ENCODE measurements at places on chromosomes 4 and X. TPM values are rescaled to one million over a fixed set of nuclear protein-coding genes. Genes with fewer than 3 reads are reported as not detected.

DNA sequence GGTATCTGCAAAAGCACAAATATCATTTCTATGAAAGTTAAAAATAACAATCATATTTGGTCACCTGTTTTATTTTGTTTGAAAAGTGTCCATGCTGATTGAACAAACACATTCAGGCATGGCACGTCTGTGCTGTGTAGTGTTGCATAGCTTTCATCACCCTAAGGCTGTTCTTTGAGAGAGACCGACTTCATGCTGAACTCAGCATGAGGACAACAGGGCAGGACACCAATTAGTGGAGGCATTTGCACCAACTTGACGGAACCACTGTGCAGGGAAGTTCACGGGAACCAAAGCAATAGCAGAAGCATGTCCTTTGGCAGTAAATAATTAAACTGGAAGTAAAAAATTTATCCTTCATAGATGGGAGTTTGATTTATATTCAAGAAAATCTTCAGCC, 158.4 kb upstream of the SLC7A11 start:
- DNase-seq: no peak

Gene HSFX4
- not detected for polyA plus RNA-seq

Gene RAB33B
- polyA plus RNA-seq: 10.1 TPM

DNA sequence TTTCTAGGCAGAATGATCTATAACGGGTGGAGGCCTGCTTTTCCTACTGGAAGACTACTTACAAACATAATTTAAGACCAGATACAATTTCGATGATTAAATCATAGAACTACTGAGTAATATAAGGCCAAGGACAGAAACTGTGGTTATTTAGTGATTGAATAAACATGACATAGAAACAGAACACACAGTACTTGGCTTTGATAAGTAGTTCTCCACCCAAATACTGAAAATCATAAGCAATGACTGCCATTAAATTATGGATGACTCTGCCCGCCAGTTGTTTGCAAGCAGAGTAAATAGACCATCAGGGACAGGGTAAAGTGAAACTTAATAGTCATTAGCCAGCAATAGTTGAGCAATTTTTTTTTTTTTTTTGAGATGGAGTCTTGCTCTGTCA, 17.2 kb upstream of the SMIM14 start:
- DNase-seq: no peak

- DNase-seq: no peak
Measured at GRCh38 chrX:53674581-53674980, 11.9 kb downstream of the HUWE1 start.

Gene UGT2B10
- polyA plus RNA-seq: not detected

DNA sequence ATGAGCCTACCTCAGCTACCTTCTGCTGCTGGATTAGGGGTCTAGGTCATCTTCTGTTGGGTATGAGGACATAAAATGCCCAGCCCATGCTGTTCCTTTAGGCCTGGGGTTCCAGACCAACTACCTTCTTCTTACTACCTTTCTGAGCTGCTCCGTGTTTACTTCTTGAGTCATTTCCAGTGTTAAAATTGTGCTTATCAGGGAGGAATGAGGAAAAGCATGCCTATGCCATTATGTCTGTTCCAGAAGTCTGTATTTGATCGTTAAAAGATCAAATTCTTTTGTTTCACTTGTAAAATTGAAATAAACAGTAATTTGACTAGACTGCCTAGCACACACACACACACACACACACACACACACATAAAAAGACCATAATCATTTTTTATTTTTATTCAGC, 1912.7 kb upstream of the TENM3 start:
- no peak for DNase-seq

GRCh38 chr4:149370785-149371420, 444.7 kb downstream of the IQCM start:
- no peak for DNase-seq

DNA sequence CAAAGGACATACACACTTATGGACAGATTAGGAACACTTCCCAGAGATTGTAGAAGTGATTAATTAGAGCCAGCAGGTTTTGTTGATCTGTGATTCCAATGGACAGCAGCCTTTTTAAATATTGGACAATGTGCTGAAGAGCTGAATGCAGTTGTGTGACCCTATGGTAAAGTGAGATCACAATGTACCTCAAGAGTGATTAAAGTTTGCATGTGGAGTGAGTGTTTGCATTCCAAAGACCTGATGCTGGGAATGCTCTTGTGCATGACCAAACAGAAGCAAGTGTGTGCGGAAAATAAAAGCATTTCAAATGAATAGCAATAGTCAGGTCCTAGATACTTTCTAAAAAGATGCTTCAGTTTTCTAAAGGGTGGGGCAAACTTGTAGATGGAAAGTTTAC, 154.1 kb downstream of the BANK1 start:
- DNase-seq: no peak

Gene SMARCA1
- 130 TPM for polyA plus RNA-seq

Gene FOXR2
- polyA plus RNA-seq: not detected

Gene STK32B
- polyA plus RNA-seq: 9.2 TPM

DNA sequence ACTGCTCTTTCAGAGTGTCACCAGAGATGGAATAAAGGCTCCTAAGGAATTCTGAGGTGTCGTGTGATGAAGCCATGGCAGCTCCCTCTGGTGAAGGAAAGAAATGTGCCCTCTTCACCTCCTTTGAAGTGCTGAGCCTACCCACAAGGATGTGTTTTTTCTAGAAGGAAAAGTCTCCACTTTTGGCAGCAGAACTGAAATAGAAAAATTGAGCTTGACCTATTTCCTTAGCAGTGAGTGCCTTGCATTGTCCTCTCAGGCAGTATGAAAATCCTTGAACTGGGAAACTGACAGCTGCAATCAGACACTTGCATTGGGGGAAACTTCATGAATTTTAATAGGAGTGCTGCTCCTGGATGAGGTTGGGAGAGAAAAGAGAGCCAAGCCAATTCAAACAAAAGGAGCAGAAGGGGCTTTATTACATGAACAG, 95.2 kb downstream of the DCLK2 start:
- DNase-seq: no peak

Gene GUCY1B1
- 71.1 TPM for polyA plus RNA-seq
